HFF-Myc (cell line): ENCODE measurements at places on chromosomes 6 and 20.

- peak; percentile 52 for DNase-seq
Observed at GRCh38 chr20:60214901-60215815, 256.9 kb downstream of the CDH26 start.

DNA sequence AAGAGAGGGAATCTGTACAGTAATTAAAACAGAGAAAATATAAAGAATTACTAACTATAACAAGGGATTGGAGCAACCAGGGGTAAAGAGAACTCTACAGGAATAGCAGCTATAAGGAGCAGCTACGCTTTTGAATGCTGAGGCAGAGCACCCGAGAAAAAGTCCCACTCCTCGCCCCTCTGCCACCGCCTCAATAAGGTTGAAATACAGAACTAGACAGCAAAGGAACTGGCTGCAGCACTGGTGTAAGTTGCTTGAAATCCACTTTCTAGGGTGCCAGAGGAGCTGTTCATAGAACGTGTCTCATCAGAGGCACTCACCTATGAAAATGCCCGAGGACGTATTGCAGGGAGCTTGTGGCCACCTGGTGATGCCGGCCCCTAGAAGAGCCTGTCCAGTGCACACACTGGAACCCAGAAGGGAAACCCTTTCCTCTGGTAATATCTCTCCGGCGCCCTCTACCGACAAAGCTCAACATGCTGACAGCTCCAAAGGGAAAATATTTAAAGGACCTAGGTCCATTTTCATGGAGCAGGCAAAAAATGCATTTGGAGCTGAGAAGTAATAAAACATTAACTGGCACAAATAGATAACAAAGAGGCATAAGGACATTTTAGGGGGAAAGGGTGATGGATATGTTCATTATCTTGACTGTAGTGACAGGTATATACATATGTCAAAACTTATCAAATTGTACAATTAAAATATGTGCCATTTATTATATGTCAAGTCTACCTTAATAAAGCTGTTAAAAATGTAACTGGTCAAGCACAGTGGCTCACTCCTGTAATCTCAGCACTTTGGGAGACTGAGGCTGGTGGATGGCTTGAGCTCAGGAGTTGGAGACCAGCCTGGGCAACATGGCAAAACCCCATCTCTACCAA, 137.4 kb upstream of the HDAC2 start:
- peak; percentile 27 for DNase-seq

DNA sequence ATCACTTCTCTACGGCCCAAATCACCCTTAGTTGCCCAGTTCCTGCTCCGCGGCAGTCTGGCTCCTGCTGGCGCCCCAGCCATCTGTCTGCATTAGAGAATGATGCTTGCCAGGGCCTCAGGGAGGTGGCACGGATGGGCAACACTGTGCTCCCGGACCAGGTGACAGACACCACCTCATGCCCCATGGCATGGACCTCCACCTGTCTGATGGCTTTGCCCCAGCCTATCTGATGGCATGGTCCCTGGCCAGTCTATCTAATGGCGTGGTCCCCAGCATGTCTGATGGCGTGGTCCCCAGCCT, 18.8 kb upstream of the MRGBP start:
- DNase-seq: no peak

- DNase-seq: no peak
Observed at GRCh38 chr6:14734416-14735340, 511.2 kb upstream of the JARID2 start.
